ENCODE measurements at places on chromosomes 6 and 20. TPM values are rescaled to one million over a fixed set of nuclear protein-coding genes. Genes with fewer than 3 reads are reported as not detected.
A peak's percentile ranks its signal among the peaks of the same experiment; 100 is the strongest.

DNA sequence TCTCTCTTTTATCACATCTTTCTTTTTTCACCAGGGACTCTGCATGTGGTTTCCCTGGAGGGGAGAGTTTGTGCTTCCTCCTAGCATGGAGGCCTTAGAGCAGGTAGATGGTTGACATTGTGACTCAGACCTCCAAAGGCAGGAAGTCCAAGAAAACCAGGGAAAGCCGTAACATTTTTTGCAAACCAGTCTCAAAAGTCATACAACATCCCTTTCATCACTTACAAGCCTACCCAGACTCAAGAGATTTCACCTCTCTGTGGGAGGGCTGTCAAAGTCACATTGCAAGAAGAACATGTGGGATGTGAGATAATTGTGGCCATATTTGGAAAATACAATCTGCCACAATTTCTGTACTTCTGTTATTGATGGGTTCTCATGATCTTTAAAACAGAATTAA lies 46.2 kb downstream of the SNRNP48 start:
- no peak for DNase-seq

DNA sequence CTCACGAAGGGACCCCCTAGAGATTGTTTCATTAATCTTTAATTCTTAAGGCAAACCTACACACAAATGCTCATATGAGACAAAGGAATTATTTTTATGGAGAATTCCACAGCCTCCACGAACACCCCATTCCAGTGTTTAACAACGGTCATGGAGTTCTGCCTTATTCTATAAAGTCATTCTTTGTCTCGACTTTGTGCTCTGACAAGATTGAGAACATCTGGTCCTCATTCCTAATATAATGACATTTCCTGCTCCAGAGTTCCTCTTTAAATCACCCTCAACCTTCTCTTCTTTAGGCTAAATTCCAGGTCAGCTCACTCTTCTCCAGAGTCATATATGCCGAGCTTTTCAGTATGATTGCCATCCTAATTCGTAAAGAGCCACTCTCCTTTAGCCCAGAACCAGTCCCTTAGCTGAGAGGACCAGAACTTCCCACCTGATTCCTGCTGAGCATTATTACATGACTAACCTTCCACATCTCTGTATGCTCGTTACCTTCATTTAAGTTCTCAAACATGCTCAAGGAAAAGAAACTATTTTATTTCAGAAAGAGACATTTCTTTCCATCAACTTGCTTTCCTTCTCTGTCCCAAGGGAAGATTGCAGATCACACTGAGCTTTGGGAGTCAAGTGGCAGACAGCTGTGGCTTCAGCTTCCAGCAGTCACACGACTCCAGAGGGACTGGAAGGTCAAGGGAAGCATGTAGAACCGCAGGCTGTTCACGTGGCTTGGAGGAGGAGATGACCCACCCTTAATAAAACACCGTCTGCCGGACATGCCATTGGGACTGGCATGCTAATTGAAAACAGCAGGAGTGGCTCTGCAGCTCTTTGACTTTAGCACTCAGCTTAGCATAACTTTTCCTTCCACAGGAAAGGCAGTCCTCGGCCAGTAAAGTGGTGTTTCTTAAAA lies 467.1 kb upstream of the HSF2 start:
- DNase-seq: peak; percentile 33

Gene LHFPL5
- total RNA-seq: not detected

Gene SSTR4
- total RNA-seq: not detected

- no peak for DNase-seq
Observed at GRCh38 chr20:53238121-53238660, 266.0 kb downstream of the TSHZ2 start.
